ENCODE measurements at places on chromosomes 16 and 17.

- no peak for DNase-seq
Measured at GRCh38 chr17:31134576-31134975, 39.8 kb downstream of the NF1 start.

DNA sequence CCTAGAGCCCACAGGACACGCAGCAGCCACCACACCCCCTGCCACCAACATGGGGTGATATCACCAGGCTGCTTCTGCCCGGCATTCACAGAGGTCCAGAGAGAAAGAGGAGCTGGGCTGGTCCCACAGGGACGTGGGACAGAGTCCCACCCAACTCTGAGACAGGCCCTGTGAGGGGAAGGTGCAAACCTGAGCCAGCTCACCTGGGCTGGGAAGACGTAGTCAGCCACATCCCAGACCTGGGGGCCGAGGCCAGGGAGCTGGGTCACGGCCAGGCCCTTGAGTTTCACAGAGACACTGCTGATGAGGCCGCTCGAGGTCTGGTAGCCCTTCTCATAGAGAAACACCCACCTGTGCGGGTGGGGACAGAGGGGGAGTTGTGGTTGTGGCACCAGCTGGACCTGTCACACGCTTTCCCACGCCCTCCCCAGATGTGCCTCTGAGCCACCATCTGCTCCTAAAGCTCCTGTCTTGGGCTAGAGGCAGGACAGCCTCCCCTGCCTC lies 11.2 kb downstream of the P2RX1 start:
- DNase-seq: no peak

DNA sequence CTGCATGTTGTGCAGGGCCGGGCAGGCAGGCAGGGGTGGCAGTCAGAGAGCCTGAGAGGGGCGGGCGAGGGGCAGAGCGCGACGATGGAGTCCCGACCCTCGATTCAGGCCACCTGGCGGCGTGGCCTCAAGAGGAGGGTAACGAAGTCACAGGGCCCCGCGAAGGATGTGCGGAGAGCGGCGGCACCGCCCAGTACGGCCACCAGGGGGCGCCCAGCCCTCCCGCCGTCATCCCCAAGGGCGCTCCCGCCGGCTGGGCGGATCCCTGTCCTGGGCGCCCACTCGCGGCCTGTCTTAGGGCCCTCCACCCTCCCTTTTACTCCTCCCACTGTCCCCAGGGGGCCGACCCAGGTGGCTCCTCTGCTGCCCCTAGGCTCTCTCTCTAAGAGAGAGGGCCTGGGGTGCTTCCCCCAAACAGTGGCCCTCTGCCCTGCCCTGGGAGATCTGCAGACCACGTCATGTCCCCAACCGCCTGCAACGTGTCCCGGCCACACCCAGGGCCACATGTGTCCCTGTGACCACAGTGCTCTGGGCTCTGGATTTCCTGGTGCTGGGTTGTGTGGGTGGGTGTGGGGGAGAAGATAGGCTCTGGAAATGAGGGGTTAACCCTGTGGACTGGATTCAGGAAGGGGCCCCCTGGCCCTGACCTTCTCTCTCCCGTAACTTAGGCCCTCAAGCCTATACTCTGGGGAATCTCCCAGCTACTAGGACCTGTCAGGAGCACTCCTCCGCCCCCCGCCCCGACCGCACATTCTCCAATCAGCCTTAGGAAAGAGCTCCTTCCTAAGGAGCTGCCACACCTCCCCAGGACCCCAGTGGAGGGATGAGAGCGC lies 5.9 kb downstream of the DPEP2 start:
- DNase-seq: peak; percentile 81

DNA sequence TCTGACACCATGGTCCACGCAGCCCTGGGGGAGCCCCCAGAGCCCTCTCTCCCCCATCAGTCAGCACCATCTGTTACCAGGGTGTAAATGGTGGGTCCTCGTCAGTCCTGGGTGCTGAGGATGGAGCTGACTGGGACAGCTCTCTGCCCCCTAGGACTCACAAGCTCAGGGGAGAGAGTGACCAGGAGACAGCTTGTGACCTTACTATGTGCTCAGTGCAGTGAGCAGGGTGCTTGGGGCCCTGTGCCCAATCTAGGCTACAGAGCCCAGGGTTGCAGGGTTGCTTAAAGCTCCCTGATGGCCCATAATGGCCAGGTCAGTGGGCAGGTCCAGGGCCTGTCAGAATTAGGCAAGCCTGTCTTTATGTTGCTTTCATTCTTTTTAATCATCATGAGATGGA lies 11.3 kb downstream of the MMP2 start:
- no peak for DNase-seq

GRCh38 chr17:53058031-53058430 lies 764.7 kb upstream of the KIF2B start:
- no peak for DNase-seq

DNA sequence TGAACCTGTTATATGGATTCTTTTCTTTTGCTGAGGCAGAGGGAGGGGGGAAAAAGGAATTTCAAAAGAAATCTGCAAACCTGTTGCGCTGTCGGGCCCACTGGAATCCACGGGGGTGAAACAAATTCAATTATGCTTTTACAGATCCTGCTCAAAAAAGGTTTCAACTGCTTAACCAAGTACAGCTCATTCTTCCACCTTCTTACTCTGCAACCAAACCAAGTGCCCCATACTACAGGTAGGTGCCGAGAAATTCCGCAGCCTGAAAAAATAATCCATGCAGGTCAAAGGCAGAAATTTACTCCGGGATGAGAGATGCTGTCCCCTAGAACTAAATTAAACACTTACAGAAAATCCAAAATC lies 416 bp downstream of the RNF43 start:
- no peak for DNase-seq

DNA sequence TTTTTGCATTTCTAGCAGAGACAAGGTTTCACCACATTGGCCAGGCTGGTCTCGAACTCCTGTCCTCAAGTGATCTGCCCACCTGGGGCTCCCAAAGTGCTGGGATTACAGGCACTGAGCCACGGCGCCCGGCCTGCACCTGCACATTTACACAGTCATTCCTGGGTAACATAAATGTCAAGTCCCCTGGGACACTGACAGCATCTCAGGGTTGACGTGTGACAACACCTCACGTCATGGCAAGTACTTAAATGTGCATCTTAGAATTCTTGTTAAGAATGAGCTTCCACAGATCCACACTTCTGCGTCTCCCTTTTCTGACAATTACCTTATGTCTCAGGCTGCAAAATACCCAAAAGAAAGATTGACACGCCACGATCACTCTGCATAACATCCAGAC lies 80.5 kb downstream of the ABR start:
- DNase-seq: no peak

DNA sequence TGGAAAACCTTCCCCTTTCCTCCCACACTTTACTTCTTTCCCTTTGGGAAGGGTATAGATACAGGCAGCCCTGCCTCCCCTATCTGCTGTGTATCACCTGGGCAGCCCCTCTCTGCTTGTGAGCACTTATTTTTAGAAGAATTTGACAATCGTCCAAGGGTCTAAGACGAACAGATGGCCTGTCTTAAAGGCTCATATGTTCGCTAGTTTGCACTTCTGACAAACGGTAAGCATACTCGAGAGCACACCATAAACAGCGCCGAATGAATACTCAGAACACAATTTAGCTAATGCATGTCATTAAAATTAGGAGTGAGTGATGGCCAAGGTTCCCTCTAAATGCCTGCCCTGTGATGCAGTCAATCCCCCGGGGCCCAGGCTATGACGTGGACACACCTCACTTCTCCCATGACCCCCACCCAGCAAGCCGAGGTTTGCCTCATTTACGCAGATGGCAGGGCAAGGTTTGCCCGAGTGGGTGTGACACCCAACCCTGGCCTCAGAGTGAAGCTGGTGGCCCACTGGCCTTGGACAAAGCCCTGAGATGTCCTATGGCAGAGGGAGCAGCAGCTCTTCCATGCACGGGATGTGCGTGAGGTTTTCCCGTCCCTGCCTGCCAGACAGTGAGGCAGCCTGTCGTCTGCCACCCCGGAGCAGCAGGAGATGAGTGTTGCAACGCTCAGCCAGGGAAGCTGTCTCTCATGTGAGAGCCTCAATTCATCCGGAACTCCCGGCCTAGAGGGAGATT lies 125.2 kb downstream of the C16orf78 start:
- no peak for DNase-seq

DNA sequence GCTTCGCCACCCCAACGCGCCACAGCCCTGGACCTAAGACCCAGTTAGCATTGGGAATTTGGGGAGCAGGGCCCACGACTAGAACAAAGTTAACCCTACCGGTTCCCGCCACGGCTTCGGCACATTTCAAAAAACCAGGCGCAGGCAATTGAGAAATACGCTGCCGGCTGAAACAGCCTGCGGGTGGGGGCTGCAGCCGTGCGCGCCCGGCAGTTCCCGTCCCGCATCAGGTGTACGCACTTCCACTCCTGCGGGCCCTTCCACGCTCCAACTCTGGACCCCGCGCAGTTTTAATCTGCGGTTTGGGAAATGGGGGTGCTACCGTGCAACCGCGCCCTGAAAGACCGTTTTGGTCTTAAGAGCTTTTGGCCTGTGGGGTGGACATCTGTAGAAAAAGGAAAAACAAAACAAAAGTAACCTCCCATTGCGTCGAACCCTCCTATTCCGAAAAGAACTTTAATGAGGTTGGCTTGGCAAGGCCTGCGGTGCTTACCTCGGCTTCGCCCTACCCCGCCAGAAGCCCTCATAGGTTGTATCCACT lies 7.1 kb downstream of the IRX5 start:
- no peak for DNase-seq

GRCh38 chr16:74431516-74431915 lies 10.2 kb upstream of the CLEC18B start:
- DNase-seq: no peak

DNA sequence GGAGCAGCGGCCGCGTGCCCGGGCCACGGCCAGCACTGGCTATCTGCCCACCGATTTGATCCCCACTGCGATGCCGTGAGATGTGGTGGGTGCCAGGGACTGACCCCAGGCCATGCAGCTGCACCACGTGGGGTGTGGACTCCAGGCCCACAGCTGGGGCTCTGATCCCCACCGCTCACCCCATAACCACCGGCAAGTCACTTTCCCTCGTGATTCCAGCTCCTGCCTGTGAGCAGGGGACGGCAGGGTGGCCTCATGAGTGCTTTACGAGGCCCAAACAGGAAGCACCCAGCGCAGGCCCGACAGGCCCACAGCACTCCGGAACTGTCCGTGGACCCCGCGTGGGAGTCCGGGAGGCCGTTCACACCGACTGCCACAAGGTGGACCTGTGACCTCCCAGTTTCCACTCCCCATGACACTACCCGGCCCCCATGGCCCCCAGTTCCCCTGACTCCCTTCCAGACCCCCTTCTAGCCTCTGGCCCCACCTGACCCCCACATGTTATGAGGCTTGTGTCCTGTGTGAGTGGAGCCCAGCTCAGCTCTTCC lies 616 bp downstream of the PTX4 start:
- no peak for DNase-seq

GRCh38 chr17:72561680-72562079 lies 440.9 kb downstream of the SOX9 start:
- no peak for DNase-seq

GRCh38 chr17:17723354-17724261 lies 42.4 kb downstream of the RAI1 start:
- no peak for DNase-seq

- no peak for DNase-seq
Measured at GRCh38 chr17:2214929-2215615, 88.5 kb downstream of the SMG6 start.

DNA sequence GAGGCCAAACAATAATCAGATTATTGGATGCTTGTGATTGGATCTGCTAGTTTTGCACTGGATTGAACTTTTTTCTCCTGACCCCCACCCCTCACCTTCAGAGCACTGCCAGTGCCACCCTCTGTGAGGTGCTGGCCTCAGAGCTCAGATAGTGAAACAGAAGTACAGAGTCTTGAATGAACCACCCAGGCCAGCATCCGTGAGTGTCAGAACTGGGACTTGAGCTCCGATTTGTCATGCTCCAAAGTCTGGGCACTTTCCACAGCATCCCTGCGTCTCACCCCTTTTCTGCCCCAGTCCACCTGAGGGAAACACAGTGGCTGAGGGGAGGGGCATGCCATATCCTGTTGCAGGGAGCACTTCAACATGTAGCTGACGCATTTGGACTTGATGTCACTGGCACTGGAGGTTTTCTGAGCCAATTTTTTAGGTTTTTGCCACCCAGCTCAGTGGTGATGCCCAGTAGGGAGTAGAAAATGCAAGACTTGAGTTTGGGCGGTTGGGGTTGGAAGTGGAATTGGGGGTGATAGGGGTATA lies 47.3 kb downstream of the SMPD3 start:
- no peak for DNase-seq

DNA sequence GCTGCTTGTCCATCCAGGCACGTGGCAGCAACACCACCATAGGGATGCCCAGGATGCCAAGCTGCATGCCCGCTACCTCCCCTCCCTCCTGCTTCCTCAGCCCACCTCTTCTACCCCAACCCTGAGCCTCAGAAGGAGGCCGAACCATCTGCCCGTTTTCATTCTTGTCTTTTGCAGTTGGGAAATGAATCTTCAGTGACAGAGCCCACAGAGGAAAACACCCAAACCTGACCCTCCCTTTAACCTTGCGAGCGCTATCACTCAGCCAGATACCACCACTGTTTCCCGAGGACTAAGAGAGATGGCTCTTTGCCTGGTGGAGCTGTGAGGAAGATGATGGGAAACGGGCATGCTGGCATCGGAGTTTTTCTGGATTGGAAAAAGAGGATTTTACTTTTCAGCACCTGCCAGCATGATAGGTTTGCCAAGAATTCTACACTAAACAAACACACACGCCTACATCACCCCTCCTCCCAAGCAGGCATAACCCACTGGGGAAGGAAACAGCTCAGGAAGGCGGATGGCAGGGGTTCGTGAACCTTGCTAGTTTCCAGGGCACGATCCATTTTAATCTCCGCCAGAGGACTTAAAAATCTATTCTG lies 457.4 kb downstream of the SLC39A11 start:
- DNase-seq: no peak

DNA sequence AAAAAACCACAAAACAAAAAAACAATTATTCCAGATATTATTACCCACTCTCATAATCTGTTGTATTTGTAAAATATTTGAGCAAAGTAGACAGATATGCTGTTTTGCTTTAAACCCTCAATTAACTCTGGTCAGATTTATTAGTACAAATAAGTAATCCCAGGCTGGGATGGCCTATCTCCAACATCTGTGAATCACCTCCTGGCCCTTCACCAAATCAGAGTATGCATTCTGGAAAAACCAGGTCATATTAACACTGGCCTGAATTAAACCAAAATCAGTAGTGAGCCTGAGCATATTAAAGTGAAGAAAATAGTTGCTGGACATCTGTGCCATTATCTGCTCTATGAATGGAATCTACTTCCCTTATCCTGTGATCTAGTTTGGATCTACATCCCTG lies 41.0 kb downstream of the STAT3 start:
- DNase-seq: no peak

GRCh38 chr17:8468127-8468526 lies 32.4 kb downstream of the NDEL1 start:
- DNase-seq: no peak

Data from H54 (cell line).